ENCODE measurements at places on chromosomes 16 and 17. TPM values are rescaled to one million over a fixed set of nuclear protein-coding genes. Genes with fewer than 3 reads are reported as not detected.

DNA sequence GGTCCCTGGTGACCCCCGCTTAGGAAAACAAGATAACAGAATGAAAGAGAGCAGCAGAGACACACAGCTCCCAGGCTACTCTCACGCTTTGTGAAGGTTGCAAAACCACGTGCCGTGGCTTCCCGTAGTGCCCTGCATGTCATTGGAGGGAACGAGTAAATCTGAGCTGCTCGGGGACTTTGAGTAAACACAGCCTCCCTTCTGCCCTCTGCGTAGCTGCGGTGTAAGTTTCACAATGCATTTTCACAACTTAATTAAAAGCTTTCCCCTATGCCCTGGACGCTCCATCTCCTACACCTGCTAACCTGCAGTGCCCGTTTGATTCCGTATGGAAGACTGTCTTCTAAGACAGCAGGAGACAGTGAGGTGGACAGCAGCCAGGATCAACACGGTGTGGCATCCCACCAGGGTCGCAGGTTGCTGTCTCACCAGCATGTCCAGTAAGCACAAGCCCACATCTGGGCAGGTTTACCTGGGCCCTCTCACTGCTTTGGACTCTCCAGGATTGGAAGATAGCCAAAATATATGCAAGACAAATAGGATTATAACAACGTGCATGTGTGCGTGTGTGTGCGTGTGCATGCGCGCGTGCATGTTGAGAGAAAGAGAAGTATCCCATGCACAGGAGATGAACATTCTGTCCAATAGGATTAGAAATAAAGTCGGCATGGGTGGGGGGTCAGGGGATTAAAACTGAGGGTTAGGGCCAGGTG is 116.4 kb upstream of the RCVRN start:
- H3K4me3 ChIP-seq: no peak overlapping the region
- peaks cover 6% of the 10 kb centered on the region for H3K36me3 ChIP-seq
- H3K4me1 ChIP-seq: no peaks in the 10 kb centered on the region
- peak; percentile 54 for DNase-seq
- H3K27ac ChIP-seq: no peak overlapping the region
- H3K27me3 ChIP-seq: no peaks in the 10 kb centered on the region

DNA sequence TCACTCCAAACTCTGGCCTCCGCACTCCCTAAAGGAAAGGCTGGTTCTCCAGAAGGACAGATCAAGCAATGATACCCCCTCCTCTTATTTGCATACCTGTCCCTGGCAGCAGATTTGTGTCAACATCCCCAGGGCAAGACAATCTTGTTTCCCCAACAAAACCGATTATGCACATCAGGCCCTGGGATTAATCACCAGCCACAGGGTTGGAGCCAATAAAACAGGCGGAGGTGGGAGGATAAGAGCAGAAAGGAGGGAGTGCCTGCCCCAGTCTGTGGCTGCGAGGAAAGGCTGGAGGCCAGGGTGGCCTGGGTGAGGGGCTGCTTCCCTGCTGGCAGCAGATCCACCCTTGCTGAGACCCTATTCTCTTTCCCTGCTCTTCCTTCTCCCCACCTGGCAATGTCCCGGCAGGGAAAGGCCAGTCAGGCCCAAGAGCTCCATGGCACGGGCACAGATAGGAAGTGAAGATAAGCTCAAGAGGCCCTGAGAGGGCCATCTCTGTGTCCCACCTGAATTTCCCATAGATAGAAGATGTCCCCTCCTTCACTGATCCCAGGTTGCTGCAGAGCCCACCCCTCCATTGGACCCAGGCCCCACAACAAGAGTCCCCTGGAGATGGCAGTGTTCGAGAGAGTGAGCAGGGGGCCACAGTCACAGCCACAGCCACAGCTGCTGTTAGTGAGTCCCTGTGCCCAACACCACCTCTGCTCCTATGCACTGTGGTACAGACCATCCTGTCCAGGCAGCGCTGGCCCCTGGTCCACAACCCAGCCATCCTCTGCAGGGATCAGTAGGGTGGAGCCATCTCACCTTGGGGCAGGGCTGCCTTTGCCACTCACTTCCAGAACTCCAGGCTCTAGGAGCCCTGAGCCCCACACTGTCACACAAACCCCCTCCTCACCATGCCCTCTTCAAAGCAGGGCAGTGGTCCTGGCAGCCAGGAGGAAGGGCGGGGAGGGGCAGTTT is 137.5 kb downstream of the SDK2 start:
- no peaks in the 10 kb centered on the region for H3K36me3 ChIP-seq
- no peaks in the 10 kb centered on the region for H3K27me3 ChIP-seq
- H3K4me3 ChIP-seq: no peak overlapping the region

MYL11 gene
- not detected for total RNA-seq

DNA sequence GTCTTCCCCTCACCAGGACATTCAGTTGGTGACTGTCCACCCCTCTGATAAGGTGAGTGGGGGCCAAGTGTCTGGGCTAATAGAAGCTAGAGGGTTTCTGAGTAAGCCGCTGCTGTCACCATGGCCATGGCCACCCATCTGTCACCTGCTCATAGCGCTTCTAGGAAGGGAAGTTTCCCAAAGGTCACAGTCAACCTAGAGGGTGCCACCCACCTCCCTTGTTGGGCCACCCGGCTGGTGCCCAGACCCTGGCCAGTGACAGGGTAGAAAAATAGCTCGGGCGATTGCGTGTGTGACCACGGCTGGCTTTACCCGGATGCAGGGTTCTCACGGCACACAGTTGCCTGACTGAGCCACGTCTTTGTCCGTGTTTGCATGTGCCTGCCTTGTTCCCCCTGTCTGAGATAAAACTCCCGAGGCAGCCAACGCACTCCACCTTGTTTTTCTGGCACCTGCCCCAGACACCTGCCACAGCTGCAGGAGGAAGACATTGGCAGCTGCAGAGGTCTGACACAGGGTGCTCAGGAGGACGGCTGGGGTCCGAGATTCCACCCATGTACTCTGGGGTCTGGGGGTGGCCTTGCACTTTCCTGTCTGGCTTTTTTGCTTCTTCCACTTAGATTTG is 809 bp downstream of the PIRT start:
- no peaks in the 10 kb centered on the region for H3K27me3 ChIP-seq
- no peak for DNase-seq
- no peaks in the 10 kb centered on the region for H3K4me1 ChIP-seq
- H3K36me3 ChIP-seq: no peaks in the 10 kb centered on the region
- H3K4me3 ChIP-seq: no peak overlapping the region

DHODH gene
- 9.8 TPM for total RNA-seq

GRCh38 chr16:4745274-4745569 is 10.9 kb downstream of the DNAAF8 start:
- H3K27me3 ChIP-seq: no peaks in the 10 kb centered on the region
- peaks cover 12% of the 10 kb centered on the region for H3K36me3 ChIP-seq
- peaks cover 4% of the 10 kb centered on the region for H3K4me1 ChIP-seq

SPATA22 gene
- not detected for total RNA-seq

DNA sequence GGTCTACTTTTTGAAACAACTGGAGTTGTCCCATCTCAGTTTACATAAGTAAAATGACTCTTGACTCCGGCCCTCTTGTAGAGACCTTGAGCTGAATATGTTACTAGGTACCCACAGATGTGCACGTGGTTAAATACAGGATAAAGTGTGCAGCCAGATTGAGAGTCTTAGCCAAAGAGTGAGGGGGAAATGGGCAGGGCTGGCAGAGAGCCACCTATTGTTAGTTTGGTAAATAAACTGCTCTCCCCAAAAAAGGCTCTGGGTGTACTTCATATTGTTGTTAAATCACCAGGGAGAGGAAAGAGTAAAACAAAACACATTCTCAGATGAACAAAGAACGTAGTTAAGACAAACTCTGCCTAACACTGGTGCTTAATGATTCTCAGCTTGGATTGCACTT is 20.3 kb downstream of the G6PC1 start:
- DNase-seq: no peak
- H3K4me3 ChIP-seq: no peak overlapping the region
- H3K36me3 ChIP-seq: no peaks in the 10 kb centered on the region
- peak overlapping the region; percentile 40 for H3K27ac ChIP-seq
- no peaks in the 10 kb centered on the region for H3K27me3 ChIP-seq
- H3K4me1 ChIP-seq: peaks cover 12% of the 10 kb centered on the region

ZBTB4 gene
- total RNA-seq: 56.7 TPM

DNA sequence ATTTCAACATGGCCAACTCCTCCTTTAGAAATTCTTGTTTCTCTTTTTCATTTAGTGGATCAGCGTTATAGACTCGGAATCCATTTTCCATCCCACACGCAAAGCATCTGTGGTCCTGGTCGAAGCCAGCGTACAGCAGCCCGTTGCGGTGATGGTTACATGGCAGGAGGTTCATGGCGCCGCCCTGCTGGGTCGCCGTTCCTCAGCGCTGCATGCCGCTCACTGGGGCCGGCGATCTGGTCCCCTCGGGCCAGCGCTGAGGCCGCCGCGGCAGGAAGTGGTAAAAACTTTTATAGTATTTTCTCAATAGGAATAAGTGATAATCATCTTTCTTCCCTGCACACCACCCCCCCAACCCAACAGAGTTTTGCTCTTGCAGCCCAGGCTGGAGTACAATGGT is 29.9 kb upstream of the RHOT1 start:
- no peak for DNase-seq
- no peaks in the 10 kb centered on the region for H3K36me3 ChIP-seq
- H3K4me1 ChIP-seq: no peaks in the 10 kb centered on the region

TVP23A gene
- not detected for total RNA-seq

GRCh38 chr16:27636453-27637240 is 86.7 kb downstream of the KATNIP start:
- no peak for DNase-seq
- no peak overlapping the region for H3K4me3 ChIP-seq
- no peaks in the 10 kb centered on the region for H3K27me3 ChIP-seq
- H3K27ac ChIP-seq: no peak overlapping the region
- no peaks in the 10 kb centered on the region for H3K4me1 ChIP-seq
- peaks cover 36% of the 10 kb centered on the region for H3K36me3 ChIP-seq

GRCh38 chr16:31298958-31299357 is 39.2 kb downstream of the ITGAM start:
- no peaks in the 10 kb centered on the region for H3K36me3 ChIP-seq
- no peak overlapping the region for H3K4me3 ChIP-seq
- no peak for DNase-seq
- no peak overlapping the region for H3K27ac ChIP-seq
- peaks cover 16% of the 10 kb centered on the region for H3K27me3 ChIP-seq

- H3K4me3 ChIP-seq: no peak overlapping the region
- no peak overlapping the region for H3K27ac ChIP-seq
- no peaks in the 10 kb centered on the region for H3K36me3 ChIP-seq
- H3K27me3 ChIP-seq: no peaks in the 10 kb centered on the region
- no peak for DNase-seq
Measured at GRCh38 chr17:54882371-54882770, 18.3 kb upstream of the TOM1L1 start.

CD300E gene
- total RNA-seq: not detected

- H3K36me3 ChIP-seq: peaks cover 16% of the 10 kb centered on the region
- peak within 1 kb of the TSS; percentile 99 for H3K27ac ChIP-seq
- H3K27me3 ChIP-seq: no peaks in the 10 kb centered on the region
- DNase-seq: peak; percentile 80
- peaks cover 58% of the 10 kb centered on the region for H3K4me1 ChIP-seq
- H3K4me3 ChIP-seq: peak within 1 kb of the TSS; percentile 79
Measured at GRCh38 chr17:39197380-39198185, at the start of gene CACNB1. Gene CACNB1, minus strand, starts transcription at chr17:39197669. Its CDS starts 174 bp downstream, at chr17:39197495.

DNAI2 gene
- total RNA-seq: not detected

DNA sequence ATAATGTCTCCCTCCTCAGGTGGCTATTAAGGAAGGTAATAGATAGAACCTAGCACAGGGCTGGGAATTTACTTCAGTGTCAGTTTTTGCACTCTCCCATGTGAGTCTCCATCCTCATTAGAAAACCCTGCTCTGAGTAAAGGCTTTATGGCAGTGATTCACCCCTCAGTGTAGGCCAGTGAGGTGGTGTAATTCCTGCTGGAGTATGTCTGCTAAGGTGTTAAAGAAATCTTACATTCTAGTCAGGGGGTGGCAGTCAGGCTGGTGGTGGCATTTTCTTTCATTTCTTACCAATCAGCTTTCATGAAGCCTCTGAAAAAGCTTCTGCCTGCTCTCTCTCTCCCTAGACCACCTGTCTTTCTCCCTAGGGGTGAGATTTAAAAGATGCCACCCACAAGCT is 138.8 kb upstream of the CCL2 start:
- DNase-seq: no peak
- no peak overlapping the region for H3K27ac ChIP-seq
- no peak overlapping the region for H3K4me3 ChIP-seq
- H3K36me3 ChIP-seq: no peaks in the 10 kb centered on the region
- no peaks in the 10 kb centered on the region for H3K4me1 ChIP-seq
- peaks cover 5% of the 10 kb centered on the region for H3K27me3 ChIP-seq

GRCh38 chr16:85081038-85081437 is 31.2 kb downstream of the CIBAR2 start:
- H3K27me3 ChIP-seq: no peaks in the 10 kb centered on the region
- no peak overlapping the region for H3K27ac ChIP-seq
- no peaks in the 10 kb centered on the region for H3K36me3 ChIP-seq
- H3K4me3 ChIP-seq: no peak overlapping the region

ABCC12 gene
- total RNA-seq: not detected

DNA sequence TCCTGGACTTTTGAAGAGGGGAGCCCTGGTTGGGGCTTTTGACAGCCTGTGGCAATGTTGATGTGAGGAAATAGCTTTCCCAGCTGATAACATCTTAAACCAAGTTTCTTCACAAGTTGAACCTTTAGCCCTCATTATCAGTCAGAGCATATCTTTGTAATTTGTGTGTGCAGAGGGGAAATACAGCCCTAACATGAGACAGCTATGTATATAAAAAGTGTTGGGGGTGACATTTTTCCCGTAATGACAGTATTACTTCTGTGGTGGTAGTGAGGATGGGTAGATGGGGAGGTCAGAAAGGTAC is 221.1 kb downstream of the FTO start:
- no peak overlapping the region for H3K27ac ChIP-seq
- H3K4me1 ChIP-seq: no peaks in the 10 kb centered on the region
- DNase-seq: no peak
- H3K36me3 ChIP-seq: no peaks in the 10 kb centered on the region
- no peak overlapping the region for H3K4me3 ChIP-seq

HOXB6 gene
- not detected for total RNA-seq

HEATR9 gene
- not detected for total RNA-seq

- H3K4me1 ChIP-seq: no peaks in the 10 kb centered on the region
- no peaks in the 10 kb centered on the region for H3K27me3 ChIP-seq
- no peak overlapping the region for H3K27ac ChIP-seq
- no peaks in the 10 kb centered on the region for H3K36me3 ChIP-seq
- DNase-seq: no peak
- H3K4me3 ChIP-seq: no peak overlapping the region
Measured at GRCh38 chr17:9612006-9612405, 33.3 kb upstream of the USP43 start.

GRCh38 chr16:50480206-50480605 is 68.0 kb upstream of the NKD1 start:
- no peak for DNase-seq
- no peak overlapping the region for H3K4me3 ChIP-seq
- H3K4me1 ChIP-seq: no peaks in the 10 kb centered on the region
- no peak overlapping the region for H3K27ac ChIP-seq
- no peaks in the 10 kb centered on the region for H3K36me3 ChIP-seq

C16orf96 gene
- 0.15 TPM for total RNA-seq

OR3A2 gene
- total RNA-seq: not detected

TBC1D3H gene
- total RNA-seq: not detected

DPEP1 gene
- not detected for total RNA-seq

FOXN1 gene
- total RNA-seq: not detected

DNA sequence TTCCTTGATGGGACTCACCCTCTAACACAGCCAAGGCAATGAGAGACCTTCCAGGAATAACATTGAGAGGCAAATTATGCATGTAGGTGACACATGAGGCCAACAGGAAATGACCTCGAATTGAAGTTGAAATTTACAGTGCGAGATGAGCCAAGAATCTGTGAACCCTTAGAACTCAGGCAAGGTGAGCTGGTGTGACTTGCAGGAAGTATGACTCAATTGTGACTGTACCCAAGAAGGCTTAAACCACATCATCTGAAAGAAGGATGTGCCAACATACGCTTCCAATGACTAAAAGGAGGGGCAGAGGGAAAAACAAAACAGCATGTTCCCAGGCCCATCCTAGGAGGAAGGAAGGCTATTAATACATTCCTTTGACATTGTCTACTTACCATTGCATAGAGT is 44.8 kb downstream of the PITPNC1 start:
- DNase-seq: no peak
- no peaks in the 10 kb centered on the region for H3K27me3 ChIP-seq
- H3K36me3 ChIP-seq: no peaks in the 10 kb centered on the region

Measured in heart left ventricle (tissue), 16 donors.